ENCODE measurements at places on chromosomes 11 and 22.

- no peak for DNase-seq
Measured at GRCh38 chr11:128625326-128625725, 38.0 kb upstream of the ETS1 start.

- DNase-seq: no peak
Measured at GRCh38 chr22:43789452-43789851, 22.7 kb downstream of the EFCAB6 start.

DNA sequence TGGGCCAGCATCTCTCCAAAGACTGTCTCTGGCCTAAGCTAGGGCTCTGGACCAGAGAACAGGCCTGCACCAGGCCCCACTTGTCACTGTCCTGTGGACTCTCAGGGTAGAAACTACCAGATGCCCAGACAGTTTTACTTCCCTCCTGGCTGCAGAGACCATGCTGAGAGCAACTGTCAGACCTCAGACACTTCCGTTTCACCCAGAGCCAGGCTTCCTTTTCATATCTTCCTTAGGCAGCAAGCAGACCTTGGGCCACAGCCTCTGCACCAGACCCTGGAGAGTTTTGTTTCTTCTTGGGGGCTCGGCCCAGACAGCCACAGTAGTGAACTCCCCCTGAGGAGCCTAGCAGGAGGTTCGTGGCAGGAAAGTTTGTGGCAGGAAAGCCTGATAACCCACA, 12.1 kb upstream of the FCHSD2 start:
- peak; percentile 96 for DNase-seq

GRCh38 chr22:38208551-38208968, 6.8 kb downstream of the MAFF start:
- DNase-seq: no peak

- DNase-seq: no peak
Measured at GRCh38 chr11:111923351-111923788, 4.7 kb downstream of the C11orf52 start.

GRCh38 chr11:133669371-133670053, 137.2 kb upstream of the OPCML start:
- DNase-seq: no peak

- no peak for DNase-seq
Measured at GRCh38 chr11:291281-292210, 2.6 kb downstream of the PGGHG start.

DNA sequence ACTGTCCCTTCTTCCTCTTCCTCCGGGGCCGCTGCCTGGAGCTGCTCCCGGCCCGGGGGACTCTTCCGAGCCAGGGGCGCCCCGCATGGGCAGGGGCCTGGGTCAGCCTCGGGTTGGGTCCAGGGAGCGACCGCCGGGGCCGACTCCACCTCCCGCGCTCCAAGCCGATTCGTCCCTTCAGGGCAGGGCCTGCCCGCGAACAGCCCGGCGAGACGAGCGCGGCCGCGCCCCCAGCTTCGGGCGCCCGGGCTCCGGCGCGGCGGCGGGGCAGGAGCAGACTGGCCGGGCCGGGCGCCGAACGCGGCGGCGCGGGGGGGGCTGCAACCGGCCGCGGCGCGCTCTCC, at the start of gene LARGE1:
Gene LARGE1 (minus strand): TSS at position 280 of the 344 bp plus-strand sequence.
- no peak for DNase-seq

DNA sequence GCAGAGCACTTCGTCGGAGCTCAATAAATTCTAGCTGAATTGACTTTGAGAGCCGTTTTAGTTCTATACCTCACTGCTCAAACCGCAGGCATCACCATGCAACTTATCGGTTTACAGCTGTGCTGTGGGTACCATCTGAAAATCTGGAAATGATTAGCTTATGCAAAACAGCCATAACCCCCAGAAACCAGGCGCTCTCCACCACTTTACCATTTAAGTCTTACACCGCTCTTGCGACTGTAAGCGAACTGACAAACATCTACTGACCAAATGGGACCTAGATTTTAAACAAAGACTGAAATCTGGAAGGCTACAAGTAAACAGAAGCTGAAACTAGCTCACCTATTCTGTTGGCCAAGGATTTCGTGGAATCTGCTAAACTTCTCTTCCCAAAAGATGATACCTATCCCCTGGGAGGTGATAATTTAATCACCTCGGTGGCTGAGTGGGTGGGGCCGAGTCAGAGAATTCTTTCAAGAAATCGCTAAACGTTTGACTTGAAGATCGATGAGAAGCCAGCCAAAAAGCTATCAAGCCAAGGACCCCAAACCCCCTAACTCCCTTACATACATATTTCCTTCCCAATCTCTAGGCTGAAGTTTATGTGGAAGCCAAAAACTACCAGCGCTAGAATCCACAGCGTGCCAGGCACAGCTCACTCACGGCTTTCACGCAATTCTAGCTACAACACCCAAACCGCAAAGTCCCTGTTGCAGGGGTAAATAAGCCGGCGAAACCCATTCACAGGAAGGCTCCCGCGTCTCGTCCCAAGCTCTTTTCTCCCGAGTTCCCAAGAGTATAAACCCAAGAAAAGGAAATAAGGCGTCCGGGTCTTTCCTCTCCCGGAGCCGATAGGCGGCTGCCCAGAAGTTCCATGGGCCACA, 644 bp downstream of the SPTY2D1 start:
- DNase-seq: peak; percentile 77

DNA sequence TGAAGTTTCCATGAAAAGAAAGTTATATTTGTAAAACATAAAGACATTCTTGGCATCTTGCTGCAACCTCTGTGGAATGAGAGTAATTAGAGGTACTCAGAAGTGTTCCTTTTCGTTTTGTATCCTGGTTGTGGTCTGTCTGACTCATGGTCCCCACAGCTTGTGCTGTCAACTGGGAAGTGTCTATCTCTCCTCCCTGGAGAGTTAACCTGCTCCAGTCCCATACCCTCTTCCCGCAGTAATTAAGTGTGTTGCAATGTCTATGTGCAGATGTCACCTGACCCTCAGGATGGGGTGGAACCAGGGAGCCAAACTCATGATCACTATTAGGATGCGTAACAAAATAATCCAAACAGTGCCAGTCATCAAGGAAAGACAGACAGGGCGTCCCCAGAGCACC, 23.0 kb upstream of the ZDHHC13 start:
- no peak for DNase-seq

DNA sequence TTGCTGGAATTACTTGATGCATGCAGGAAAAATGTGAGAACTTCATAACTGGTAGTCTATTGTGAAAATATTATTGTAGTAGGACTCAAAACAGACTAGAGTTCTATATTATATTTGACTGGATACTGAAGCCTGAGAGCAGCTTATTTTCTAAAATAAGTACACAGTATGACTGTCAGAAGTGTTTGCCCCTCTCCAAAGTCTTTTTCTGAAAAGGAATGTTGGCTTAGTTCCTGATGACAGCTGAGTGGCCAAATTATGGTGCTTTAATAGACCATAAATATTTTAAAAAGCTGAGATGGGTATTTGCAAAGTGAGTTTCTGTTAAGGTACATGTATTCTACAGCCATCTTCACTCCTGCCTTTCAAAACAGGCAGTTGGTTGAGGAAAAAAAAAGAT, 13.1 kb downstream of the ZBED5 start:
- no peak for DNase-seq

DNA sequence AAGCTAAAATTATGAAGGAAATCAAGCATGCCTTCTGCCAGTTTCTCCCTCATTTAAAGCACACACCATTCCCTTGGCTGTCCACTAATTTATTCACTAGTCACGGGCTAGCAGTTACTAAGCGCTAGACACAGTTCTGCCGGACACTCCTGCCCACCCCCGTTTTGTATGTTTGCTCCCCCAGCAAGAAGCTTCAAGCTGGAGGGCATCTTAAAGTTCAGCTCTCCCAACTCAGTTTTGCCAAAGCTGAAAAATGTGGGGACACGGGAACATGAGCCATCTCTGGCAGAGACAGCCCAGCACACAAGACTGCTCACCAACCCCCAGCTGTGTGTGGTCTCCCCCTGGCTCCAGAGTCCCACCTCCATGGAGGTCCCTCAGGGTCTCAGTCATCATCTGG, 263.6 kb downstream of the BRD1 start:
- no peak for DNase-seq

DNA sequence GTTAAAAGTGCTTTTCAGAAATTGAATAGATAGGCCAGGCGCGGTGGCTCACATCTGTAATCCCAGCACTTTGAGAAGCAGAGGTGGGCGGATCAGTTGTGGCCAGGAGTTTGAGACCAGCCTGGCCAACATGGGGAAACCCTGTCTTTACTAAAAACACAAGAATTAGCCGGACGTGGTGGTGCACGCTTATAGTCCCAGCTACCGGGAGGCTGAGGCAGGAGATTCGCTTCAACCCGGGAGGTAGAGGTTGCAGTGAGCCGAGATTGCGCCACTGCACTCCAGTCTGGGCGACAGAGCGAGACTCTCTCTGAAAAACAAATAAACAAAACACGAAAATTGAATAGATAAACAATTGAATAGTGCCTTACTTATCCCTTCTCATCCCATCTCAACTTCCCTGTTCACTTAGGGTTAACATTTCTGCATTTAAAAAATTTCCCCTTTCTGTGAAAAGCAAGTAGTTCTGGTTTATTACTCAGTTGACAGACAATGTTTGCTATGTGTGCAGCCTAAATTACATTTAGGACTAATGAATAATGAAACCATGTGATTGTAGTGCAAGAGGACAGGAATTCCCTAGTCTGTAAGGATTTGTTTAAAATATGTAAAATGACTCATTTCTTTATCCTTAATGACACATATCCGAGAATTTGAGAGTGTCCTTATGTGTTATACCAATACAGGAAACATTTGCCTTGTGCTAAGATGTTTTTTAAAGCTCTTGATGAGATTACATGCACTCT, 6.0 kb downstream of the RNF169 start:
- no peak for DNase-seq

- DNase-seq: no peak
Measured at GRCh38 chr11:38460896-38461295, 1862.9 kb upstream of the RAG2 start.

Measured in Jurkat, Clone E6-1 (cell line).